ENCODE measurements at places on chromosomes 13 and 19.
A peak's percentile ranks its signal among the peaks of the same experiment; 100 is the strongest.

- no peak for DNase-seq
These were observed 117.8 kb downstream of the RAB20 start for GRCh38 chr13:110443622-110444225.

GRCh38 chr13:53206455-53206854, 177.8 kb downstream of the OLFM4 start:
- DNase-seq = no peak

GRCh38 chr13:39023761-39024160, 14.1 kb downstream of the PROSER1 start:
- no peak for DNase-seq

GRCh38 chr19:11499220-11499726, 6.4 kb downstream of the ZNF653 start:
- no peak for DNase-seq

- no peak for DNase-seq
These were observed 13.0 kb downstream of the TFDP1 start for GRCh38 chr13:113597391-113598080.

GRCh38 chr19:38879400-38879751, 1.3 kb upstream of the RINL start:
- DNase-seq = no peak

DNA sequence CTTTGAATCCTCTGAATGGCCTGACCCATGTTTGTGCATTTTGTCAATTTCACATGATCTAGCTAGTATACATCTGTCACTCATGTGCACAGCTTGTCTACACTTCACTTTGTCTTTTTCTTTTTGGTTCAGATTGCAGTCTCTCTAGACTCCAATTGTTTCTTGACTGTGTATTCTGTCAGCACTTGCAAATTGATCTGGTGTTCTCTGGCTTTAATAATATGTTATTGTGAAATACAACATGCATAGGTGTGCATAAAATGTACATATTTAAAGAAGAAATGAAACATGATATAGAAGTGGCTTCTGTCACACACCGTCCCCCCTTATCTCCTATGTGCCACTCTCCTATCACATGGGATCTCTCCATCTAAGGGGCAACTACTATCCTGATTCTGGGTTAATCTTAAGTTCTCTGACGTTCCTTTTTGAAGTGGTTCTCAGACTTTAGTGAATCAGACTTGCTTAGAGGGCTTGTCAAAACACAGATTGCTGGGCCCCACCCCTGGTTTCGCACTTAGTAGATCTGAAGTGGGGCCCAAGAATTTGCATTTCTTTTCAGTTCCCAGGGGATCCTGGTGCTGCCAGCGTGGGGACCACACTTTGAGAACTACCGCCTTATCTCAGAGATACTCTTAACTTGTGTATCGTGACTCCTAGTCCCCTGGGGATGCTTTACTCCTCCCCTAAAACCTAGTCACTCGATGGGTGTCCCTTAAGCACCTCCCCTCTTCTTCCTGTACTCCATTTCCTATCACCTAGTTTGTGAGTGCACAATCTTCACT, 5.8 kb downstream of the KRTDAP start:
- no peak for DNase-seq

DNA sequence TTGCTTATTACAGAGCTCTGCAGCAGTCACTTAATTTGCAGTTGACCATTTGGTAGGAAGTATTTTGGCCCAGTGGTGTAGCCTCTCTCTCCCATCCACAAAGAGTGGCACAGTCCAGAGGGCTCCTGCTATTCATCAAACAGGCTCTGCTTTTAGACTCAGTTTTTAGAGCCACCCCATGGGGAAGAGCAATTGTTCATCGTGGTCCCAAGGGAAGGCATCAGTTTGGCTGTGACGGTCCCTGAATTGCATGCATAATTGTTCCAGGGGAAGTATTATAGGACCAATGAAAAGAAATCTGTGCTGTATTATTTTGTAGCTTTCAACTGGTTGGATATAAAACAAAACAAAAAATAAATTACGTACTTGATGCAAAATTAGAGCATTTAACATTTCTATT, 799.0 kb downstream of the DACH1 start:
- no peak for DNase-seq

GRCh38 chr19:11286312-11286974, 9.5 kb upstream of the TSPAN16 start:
- DNase-seq = no peak

GRCh38 chr13:44416301-44416700, 42.7 kb downstream of the SERP2 start:
- DNase-seq = no peak

DNA sequence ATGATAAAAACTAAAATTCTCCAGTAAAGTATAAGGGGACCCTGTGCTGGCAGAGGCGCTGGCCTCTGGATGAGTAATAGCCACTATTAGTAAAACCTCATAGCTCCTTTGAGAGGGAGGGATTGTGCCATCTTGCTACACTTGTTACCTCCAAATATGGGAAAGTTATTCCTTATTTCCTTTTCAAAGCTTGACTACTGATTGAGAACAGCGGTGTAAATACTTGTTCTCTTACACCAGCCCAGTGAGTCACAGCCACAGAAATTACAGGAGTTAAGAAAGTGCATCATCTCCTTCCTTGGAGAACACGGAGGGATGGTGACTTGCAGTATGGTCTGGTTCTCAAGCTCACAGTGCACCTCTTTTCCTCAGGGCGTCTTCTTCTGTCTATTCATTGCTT, 379.0 kb downstream of the EFNB2 start:
- peak; percentile 10 for DNase-seq

DNA sequence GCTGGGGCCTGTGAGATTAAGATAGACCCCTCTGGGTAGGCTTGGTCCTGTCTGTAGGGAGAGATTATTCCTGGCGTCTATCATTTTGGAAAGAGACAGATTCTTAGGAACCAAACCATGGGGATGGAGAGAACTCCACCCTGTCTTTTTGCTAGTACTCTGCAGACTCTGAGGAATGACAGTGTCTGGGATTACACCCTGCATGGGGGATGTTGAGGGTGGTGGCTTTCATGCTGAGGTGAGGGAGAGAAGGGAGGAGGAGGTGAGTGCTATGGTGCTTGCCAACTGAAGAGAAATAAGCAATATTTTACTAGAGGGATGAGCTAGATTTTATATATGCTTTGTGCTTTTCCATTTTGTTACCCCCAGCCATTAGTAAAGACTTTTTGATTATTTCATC, 74.5 kb upstream of the PCDH8 start:
- no peak for DNase-seq

DNA sequence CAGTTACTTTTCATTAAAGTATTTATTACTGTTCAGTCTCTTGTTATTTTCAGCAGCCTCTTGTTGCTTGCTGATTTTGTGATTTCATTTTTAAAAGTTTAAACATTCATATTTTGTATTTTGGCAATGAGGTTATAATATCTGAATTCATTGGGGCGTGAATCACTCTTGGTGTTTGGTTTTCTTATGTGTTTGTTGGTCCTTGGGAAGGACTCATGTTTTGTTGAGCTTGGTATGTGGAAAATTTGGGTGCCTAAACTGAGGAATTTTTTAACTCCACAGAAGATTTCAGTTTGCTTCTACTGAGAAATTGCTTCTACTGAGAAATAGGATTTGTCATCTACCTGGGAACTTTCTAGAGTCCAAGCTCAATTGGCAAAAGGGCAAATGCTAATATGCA, 38.2 kb downstream of the PDS5B start:
- no peak for DNase-seq

GRCh38 chr19:40266119-40266518, 19.0 kb downstream of the AKT2 start:
- no peak for DNase-seq

DNA sequence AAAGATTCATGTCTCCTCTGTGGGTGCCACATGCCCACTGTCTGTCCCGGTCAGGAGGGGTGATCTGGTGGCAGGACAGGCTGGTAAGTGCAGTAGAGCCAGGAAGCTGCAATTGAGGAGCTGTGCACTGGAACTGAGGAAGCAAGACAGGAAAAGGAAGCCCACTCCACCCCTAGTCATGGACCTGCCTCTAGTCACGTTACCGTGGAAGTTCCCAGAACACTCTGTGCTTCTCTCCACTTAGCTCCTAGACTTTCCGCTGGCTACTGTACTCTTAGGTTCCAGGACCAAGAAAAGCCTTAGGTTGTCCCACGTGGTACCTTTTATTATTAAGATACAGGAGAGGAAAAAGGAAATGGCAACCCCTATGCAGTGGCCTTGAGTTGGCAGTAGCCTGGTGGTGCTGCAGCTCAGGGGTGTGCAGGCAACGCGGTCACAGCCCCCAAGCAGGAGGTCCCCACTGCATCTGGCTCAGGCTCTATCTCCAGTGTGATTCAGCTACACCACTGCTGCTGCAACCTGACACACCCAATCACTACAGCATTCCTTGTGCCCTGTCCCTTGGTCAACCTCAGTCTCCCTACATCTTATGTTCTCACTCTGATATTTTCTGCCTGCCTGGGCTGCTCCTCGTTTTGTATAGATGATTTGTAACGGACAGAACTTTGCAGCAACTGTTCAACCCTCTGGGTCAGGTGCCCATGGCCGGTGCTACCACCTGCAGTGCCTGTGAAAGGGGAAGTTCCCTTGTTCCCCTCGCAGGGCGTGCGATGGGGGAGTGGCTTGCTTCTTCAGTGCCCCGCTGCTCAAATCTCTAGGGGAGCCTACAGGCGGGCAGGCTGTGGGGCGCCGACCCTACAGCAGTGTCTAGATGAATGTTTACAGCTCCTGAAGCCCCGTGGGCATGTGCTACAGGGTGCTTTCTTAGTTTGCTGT, 24.4 kb upstream of the GPR12 start:
- no peak for DNase-seq

GRCh38 chr19:58361900-58362271, 665 bp downstream of the ZNF497 start:
- DNase-seq = no peak

DNA sequence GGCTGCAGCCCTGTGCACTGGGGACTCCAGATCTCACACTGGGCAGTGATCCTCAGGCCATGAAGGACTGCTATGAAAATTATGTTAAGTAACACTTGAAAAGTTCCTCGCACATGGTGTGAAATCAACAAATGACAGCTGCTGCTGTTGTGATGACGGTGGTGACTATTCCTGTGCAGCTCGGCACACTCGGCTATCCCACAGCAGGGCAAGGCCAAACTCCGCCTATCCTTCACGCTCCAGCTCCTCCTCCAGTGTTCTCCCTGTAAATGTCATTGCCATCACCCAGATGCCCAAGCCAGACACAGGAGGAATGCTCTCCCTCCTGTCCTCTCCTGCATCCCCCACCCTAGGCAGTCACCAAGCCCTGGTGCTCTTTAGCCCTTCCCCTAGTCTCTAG, 31.3 kb downstream of the GRIK5 start:
- DNase-seq = no peak

- DNase-seq = no peak
These were observed 246.5 kb upstream of the ARGLU1 start for GRCh38 chr13:106814463-106814862.

DNA sequence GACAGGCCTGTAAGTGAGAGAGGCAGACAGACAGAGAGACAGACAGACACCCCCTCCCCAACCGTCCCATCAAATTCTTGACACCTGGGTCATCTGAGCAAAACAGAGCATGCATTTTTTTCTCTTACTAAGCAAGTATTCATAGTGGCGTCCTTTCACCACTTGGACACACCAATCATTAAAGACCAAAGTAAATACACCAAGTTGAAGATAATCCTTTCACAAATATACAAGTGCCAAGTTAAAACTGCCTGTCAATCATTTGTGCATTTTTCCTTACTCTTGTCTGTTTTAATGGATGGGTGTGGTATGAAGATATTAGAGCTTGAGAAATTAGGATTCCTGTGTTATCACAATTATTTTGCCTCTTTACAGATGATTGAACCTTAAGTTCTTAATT, 337.3 kb downstream of the ATP8A2 start:
- DNase-seq = no peak

DNA sequence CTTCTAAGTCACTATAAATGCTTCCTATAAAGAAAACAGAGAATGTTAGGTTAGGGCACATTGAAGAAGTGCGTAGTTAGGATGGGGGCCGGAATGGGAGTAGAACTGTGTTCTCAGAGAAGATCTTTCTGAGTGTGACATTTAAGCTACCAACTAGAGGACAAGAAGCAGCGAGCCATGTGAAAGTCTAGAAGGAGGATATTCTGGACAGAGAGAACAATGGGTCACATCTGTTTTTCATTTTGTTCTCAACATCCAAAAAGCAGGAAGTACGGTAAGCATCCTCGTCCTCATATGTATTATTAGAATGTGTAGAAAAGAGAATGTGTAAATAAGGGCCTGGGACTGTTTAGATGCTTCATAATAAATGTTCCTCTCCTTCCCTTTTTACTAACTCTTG, 44.5 kb upstream of the PARP4 start:
- no peak for DNase-seq

DNA sequence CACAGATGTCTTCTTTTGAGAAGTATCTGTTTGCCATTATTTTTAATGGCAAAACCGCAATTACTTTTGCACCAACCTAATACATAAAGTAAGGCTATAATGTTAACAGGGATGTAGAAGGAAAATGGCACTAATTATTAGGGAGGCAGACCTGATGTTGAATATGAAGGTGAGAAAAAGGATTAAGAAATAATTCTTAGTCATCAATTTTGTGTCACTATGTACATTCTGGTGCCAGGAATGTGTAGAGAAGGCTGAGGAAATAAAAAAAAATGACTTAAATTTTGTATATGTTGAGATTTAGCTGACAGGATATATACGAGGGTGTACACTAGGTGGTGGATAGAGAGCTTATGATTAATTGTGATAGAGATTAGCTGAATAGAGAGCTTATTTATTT, 12.6 kb downstream of the ZNF585B start:
- DNase-seq = no peak

- DNase-seq = no peak
These were observed 729 bp downstream of the STK11 start for GRCh38 chr19:1206150-1206863.

- no peak for DNase-seq
These were observed 84.6 kb upstream of the MTIF3 start for GRCh38 chr13:27534981-27535380.

- DNase-seq = no peak
These were observed 406.3 kb downstream of the COG6 start for GRCh38 chr13:40061466-40062450.

GRCh38 chr19:47253467-47253881, 2.9 kb upstream of the CCDC9 start:
- no peak for DNase-seq

- no peak for DNase-seq
These were observed 120.1 kb upstream of the GPR12 start for GRCh38 chr13:26880735-26881134.

- DNase-seq = no peak
These were observed 149.5 kb downstream of the DCT start for GRCh38 chr13:94329754-94330551.

DNA sequence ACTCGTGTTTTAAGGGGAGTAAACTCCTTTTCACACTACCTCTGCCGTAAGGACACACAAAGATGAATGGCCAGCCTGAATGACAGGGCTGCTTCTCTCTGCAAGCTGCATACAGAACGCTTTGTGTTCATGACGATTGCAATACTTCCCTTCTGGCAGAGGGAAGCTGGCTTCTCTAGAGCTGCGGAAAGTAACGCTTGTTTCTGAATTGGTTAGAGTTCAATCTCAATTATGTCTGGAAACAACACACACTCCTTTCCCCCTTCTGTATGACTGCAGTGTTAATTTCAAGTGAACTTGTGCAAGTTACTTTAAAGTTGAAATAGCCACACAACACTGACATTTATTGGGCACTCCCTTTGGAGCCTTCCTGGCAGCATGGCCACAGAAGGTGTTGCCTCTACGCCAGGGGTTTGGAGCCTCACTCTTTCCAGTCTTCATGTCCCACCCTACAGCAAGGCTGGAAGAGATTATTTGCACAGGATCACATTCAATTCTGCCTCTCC, 242.6 kb downstream of the NDFIP2 start:
- DNase-seq = no peak
